ENCODE measurements at places on chromosomes 3 and 15. TPM values are rescaled to one million over a fixed set of nuclear protein-coding genes. Genes with fewer than 3 reads are reported as not detected.

EFCAB12 gene
- 0.55 TPM for total RNA-seq

TF gene
- total RNA-seq, result 0.02 TPM

CASR gene
- not detected for total RNA-seq

WNT5A gene
- not detected for total RNA-seq

GPR160 gene
- 16.9 TPM for total RNA-seq

GP9 gene
- not detected for total RNA-seq

EPB42 gene
- not detected for total RNA-seq

AGBL1 gene
- total RNA-seq, result not detected

AEN gene
- 40.3 TPM for total RNA-seq

NR2F2 gene
- not detected for total RNA-seq

ANKRD34C gene
- not detected for total RNA-seq

LTF gene
- not detected for total RNA-seq

SLC2A2 gene
- total RNA-seq, result not detected

SKOR1 gene
- 0.30 TPM for total RNA-seq

DRD3 gene
- not detected for total RNA-seq

A4GNT gene
- total RNA-seq, result not detected

SH2D7 gene
- not detected for total RNA-seq

PLA2G4F gene
- not detected for total RNA-seq

PLD1 gene
- 0.55 TPM for total RNA-seq

NOX5 gene
- total RNA-seq, result not detected

IQCH gene
- total RNA-seq, result 0.34 TPM

CILP gene
- 0.05 TPM for total RNA-seq

GOLGA6L7 gene
- not detected for total RNA-seq

SGO1 gene
- 28.7 TPM for total RNA-seq

KNG1 gene
- not detected for total RNA-seq

IP6K2 gene
- total RNA-seq, result 53.2 TPM

OR4F15 gene
- not detected for total RNA-seq

ZIC4 gene
- total RNA-seq, result not detected

ERC2 gene
- not detected for total RNA-seq

PRTG gene
- not detected for total RNA-seq

PARL gene
- 40.4 TPM for total RNA-seq

MITF gene
- total RNA-seq, result not detected

WDR48 gene
- total RNA-seq, result 37.5 TPM

ATP13A4 gene
- 1.2 TPM for total RNA-seq

ZNF860 gene
- not detected for total RNA-seq

CCDC13 gene
- total RNA-seq, result 0.46 TPM

VIPR1 gene
- 48.3 TPM for total RNA-seq

FBXW12 gene
- total RNA-seq, result not detected

C3orf33 gene
- 0.66 TPM for total RNA-seq

ZNF609 gene
- 48.6 TPM for total RNA-seq

ARNT2 gene
- not detected for total RNA-seq

MLF1 gene
- total RNA-seq, result 0.58 TPM

LRRC31 gene
- not detected for total RNA-seq

NR2E3 gene
- not detected for total RNA-seq

UCN2 gene
- total RNA-seq, result not detected

EBLN2 gene
- total RNA-seq, result 7.4 TPM

SEMA3G gene
- not detected for total RNA-seq
